Thoracic aorta (tissue), 2 donors: ENCODE measurements at places on chromosomes 6 and 20.

DNA sequence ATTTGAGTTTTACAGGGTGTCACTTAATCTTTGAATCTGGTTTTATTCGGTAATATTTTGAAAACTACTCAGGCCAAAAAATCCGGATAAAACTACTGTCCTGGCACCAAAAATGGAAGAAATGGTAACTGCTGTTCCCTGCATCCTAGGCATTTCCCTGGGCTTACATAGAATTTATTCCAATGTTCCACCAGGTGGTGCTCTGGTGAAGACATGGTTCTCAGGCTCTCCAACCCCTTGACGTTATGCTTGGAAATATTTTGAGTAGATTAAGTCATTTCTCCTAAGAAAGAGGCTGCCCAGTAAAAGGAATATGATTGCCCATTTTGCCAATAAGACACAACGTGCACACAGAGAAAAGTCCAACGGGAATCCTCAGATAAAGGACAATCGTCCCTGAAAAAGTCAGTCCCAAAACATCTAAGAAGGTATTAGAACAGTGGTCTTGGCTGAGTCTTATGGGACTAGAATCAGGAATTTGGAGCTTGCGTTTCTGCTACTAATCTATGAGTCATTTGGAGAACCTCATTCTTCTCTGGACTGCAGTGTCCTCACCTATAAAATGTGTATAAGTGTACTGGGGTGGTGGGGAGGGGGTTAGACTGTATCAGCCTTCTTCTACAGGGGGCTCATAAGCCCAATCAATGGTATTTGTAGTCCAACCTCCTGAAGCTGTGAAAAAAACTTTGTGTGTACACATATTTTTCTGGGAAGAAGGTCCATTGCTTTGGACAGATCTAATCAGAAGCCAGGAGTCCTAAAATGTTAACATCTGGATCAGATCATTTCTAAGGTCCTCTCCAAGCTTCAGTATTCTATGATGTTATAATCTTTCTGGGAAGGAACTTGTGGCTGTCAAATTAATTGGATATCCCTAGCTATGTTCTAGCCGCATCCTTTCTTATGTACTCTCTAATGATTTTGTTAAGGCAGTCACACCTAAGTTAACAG, 131.0 kb upstream of the BMP2 start:
- no peak for DNase-seq

DNA sequence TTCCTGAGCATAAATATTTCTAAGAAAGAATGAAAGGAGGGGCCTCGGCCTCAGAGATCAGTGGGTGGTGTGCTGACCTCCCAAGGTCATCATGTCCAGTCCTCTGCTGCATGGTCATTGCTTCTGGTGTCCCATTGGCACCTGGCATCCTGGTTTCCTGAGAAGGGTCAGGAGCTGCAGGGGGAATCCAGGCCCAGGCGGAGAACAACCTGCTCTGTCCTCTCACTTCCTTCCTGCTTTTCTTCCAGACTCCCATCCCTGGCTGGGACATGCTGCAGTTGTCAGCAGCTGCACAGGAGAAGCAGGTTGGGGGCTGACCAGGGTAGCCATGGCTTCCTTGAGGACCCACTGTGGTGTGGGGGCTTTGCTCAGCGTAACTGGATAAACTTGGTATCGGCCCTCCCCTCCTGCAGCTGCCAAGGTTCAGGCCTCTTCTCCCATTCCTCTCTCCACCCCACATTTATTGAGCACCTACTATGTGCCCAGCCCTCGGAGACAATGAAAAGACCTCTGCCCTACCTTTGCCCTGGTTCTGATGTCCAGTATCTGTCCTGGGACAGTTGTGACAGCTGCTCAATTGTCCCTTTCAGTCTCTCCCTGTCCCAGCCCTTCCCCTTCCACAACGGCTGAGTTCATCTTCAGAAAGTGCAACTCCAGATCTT, 155.2 kb downstream of the CEBPB start:
- no peak for DNase-seq

GRCh38 chr6:87869064-87869905, 167.3 kb upstream of the AKIRIN2 start:
- no peak for DNase-seq

- DNase-seq: no peak
These were observed 508.8 kb upstream of the PTCHD4 start for GRCh38 chr6:48619771-48620170.

- no peak for DNase-seq
These were observed 7.8 kb downstream of the STX7 start for GRCh38 chr6:132505158-132505557.

DNA sequence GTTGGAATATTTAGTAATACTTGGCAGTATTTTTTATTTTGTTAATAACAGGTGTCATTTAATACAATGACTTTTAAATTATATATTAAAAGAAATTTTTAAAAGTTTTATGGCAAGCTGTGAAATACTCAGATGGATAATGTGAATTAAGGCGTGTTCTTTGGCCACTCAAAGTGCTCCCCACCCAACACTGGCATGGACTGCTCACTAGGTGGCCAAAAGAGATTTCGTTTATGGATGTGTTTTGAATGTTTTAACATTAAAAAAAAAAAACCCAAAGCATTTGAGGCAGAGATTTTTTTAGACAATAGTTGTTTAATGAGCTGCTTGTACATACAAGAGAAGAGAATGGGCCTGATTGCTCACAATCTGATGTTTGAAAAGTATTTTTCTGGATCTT, 86.5 kb downstream of the QKI start:
- DNase-seq: no peak

DNA sequence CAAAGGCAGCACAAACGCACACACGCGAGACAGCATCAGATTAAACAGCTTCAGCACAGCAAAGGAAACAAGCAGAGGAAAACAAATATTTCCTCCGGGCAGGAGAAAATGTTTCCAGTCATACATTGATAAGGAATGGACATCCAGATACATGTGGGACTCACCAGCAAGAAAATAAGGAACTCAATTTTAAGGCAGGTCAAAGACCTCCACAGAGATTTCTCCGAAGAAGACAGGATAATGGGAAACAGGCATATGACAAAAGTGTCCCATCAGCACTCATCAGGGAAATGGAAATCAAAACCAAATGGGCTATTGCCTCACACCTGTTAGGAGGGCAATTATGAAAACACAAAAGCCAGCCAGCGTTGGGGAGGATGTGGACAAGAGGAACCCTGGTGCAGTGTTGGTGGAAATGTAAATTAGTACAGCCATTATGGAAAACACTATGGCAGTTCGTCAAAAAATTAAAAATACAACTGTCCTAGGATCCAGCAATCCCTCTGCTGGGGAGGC, 9.7 kb upstream of the SLCO4A1 start:
- no peak for DNase-seq

DNA sequence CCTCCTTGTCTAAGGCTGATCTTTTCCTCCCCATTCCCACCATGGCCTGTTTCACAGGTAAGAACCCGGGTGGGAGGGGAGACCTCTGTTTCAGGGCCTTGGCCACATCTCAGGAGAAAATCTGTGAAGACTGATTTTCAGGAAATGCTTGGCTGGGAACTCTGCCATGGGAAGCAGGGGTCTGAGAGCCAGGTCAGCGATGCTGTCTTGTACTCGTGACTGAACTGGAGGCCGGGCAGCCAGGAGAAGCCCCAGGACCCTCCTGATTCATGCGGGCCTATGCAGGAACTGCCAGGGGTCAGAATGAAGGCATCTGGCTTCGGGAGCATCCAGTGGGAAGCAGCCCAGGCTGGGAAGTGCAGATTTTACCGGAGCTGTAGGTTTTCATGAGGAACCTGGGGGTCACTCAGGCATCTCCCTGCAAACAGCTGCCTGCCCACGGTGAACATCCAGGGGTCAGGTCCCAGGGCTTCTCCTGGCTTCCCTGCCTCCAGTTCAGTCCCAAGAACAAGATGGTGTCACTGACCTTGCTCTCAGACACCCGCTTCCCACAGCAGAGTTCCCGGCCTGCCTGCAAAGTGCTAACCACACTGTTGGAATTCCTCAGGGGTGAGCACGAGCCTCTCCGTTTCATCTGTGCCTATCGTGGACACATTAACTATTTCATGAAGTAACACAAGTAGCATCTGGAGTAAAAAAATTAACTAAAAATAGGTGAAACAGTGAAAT, 90.2 kb upstream of the SULF2 start:
- no peak for DNase-seq

DNA sequence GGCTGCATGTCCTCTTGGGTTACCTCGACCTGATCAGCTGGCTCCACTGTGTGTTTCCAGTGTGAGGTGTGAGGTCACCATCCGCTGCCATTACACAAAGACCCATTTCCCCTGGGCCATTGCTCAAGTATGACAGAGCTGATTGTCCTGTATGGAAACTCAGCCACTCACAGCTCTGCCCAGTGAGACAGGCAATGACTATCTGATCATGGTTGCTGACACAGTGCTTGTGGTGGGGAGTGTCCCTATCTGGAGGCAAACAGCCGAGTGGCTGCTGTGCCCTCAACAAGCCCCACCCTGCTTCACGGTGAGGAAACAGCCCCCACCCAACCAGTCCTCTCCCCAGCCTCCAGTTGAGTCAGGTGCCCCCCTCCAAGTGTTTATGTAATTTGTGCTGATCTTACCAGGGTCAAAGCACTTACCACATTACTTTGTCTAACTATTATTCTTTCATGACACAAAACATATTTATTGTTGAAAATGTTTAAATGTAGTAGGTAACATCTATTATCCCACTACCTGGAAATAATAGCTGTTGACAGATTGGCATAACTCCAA, 11.7 kb upstream of the MAPK13 start:
- no peak for DNase-seq

DNA sequence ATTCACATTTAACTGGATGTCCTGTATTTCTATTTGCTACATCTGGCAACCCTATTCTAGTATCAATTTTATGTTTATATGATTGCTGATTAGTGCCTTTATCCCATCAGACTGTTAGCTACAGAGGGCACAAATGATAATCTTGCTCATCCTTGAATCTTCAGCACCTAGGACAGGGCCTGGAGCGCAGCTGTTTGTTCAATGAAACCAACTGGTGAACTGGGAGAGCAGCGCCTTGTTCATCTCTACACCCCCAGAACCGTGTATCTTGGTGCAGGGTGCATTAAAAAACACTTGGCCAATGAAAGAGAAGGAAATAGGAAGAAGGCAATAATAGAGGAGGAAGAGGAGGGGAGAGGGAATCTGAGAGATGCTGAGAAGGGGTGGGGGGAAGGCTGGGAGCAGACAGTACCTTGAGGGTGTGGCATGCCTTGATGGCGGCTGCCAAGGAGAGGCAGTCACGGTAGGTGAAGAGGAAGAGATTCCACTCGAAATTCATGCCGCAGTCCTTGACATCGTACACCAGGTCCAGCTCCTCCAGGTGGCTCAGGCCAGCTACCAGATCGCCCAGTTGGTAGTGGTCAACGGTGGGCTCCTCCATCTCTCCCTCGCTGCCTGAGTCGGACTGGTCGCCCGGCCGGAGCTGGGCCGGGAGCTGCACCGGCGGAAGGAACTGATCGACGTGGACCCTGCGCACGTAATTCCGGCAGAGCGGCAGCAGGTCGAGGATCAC, 15.5 kb downstream of the TMEM151B start:
- DNase-seq: no peak

GRCh38 chr6:38117281-38117680, 297.8 kb downstream of the ZFAND3 start:
- DNase-seq: no peak

- no peak for DNase-seq
These were observed 82.9 kb downstream of the LRFN2 start for GRCh38 chr6:40504274-40504673.

DNA sequence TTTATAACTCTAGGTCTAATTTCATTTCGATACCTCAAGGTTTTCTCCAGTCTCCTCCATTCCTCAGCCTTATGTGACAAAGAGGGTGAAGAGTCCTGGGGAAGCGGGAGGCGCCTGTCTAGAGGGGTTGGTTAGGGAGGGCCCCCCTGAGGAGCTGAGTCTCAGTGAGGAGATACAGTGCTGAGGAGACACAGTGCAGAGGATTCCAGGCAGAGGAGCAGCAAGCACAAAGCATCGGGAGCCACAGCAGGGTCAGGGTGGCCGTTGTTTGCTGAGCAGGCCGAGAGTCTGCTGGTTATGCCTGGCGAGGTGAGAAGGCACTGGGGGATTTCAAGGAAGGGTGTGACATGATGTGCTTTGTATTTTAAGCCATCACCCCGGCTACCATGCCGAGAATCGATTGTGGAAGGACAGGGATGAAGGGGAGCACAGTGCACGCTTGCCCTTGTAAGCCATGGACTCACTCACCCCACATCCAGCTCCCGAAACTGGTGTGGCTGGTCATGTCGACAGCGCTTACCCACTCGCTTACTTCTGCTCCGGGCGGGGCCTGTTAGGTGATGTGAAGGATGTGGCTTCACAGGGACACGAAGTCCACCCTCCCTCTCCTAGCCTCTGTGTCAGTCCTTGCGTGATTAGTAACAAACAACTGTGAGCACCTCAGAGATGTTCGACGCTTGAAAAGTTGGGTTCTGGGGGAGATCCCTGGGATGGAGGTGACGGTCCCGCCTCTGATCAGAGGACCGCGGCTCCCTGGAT, 30.2 kb downstream of the FAM50B start:
- no peak for DNase-seq

DNA sequence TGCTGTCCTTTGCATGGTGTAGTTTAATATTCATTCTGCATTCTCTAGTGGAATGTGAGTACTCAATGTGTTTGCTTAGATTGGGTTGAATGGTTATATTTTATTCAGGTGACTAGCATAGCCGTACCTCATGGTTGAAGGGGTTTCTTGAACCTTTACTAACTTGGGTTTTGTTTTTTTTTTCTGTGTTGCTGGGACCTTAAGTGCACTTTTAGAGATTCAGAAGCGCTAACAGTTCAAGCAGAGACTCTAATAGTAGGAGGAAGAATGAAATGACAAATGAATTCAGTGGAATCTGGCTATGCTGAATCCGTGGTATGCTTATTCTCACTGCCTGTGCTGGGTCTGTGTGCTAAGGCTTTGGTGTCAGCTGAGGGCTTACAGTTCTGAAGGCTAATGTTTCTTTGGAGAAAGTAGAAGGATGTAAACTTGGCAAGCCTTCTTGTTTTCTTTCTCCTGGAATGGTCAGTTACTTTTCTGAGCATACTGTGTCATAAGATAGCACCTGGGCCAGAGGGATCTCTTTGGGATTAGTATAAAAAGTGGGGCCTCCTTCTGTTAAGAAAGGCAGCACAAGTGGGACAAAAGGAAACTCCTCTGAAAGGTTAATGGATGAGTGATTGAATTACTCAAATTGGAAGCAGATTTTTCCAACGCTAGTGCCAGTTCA, 28.7 kb downstream of the RNF144B start:
- DNase-seq: no peak

GRCh38 chr20:40777653-40778052, 88.6 kb upstream of the MAFB start:
- no peak for DNase-seq

- DNase-seq: no peak
These were observed 63.8 kb upstream of the CLDN20 start for GRCh38 chr6:155200012-155200411.
